Jurkat, Clone E6-1 (cell line): ENCODE measurements at places on chromosomes 3 and 15.
A peak's percentile ranks its signal among the peaks of the same experiment; 100 is the strongest.

GRCh38 chr3:86229775-86230094, 761.2 kb downstream of the VGLL3 start:
- no peak for DNase-seq

DNA sequence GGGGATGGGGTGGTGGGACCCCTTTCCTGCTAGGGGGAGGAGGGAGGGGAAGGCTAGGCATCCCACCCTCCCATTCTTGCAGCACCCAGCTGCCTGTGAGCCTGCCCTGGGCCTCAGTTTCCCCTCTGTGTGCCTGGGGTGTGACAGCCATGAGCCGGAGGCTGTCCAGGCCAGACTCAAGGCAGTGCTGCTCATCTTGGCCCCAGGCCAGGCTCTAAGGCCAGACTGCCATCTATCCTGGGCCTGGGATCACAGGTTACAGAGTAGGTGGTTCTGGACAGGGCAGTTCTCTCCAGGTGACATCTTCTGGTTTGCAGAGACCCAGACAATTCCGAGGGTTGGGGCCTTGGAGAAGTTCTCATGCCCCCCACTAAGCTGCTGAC, 3.3 kb upstream of the VILL start:
- no peak for DNase-seq

DNA sequence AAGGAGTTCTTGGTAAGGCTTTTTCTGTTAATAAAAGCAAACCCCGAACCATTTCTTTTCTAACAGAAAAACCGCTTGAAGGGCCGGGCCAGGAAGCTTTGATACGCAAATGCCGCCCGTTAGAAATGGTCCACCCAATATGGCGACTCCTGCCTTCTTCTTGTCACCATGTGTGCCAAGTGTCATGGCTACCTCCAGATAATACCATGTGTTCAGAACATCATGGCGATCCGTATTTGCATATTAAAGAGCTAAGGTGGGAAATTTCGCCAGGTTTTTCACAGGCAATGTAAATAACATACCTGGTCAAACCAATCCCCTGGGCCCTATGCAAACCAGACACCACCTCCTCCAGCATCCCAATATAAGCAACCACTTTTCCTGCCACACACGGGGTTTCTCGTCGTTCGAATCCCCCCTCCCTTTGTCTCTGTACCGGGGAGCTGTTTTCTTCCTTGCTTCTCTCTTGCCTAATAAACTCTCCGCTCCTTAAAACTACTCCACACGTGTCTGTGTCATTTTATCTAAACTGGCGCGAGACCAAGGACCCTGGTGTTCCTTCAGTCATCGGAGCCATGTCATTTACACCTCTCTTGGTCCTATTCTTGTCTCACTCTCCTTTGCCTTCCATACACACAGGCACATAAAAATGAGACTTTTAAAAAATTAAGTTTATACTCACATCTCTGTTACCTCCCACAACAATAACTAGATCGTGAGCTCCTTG, 34.5 kb downstream of the NCEH1 start:
- no peak for DNase-seq

- DNase-seq: no peak
Observed at GRCh38 chr15:60660290-60661051, 181.5 kb upstream of the ICE2 start.

DNA sequence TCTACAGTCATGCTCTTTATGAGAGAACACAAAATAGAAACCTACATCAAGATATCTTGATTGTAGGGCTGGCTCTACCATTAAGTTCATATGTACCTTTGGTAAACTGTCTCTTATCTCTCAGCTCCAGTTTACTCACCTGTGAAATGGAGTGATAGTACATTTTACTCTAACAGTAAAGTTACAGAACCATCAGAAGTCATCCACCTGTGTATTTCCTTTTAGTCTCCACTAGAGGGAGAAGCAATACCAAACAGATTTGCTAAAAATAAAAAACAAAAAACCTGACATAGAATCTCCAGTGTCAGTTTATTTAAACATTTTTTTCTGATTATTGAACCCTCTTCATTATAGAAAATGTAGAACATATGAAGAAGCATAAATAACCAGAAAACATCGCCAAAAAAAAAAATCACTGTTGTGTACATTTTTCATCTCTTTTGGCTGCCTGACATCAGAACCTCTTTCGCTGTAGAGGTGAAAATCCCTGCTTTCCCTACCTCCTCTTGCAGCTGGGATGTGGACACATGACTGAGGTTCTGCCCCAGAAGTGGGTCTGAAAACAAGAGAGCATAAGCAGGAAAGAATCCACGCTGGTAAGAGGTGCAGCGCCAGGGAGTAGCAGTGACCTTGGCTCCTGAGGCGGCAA, 48.7 kb upstream of the WDR72 start:
- DNase-seq: peak; percentile 4

DNA sequence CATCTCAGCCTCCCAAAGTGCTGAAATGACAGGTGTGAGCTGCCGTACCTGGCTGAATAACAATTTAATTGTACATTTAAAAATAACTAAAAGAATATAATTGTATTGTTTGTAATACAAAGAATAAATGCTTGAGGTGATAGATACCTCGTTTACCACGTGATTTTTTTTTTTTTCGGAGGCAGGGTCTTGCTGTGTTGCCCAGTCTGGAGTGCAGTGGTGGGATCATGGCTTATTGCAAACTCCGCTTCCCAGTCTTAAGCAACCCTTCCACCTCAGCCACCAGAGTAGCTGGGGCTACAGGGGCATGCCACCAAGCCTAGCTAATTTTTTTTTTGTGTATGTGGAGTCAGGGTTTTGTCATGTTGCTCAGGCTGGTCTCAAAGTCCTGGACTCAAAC, 15.8 kb downstream of the MFN1 start:
- no peak for DNase-seq

DNA sequence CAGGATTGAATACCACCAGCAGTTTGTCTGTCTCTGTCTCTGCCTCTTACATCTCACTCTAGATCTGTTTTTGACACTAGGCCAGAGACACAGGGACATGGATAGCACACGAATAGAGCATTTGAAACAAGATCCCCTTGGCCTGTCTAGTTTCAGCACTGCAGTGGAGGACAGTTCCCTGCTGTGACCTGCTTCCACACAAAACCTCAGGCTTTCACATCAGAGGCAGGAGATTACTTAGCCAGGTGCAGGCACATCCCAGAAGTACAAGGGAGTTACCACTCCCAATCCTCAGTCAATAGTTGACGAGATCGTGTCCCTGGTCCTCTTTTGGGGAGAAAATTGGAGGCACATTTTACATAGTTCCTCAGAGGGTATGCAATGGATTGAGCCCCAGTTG, 34.0 kb upstream of the CCK start:
- DNase-seq: peak; percentile 62

- no peak for DNase-seq
Observed at GRCh38 chr3:119230071-119230470, 10.6 kb downstream of the B4GALT4 start.

GRCh38 chr3:167750272-167750971, 14.9 kb downstream of the SERPINI1 start:
- no peak for DNase-seq
